ENCODE measurements at places on chromosomes 3 and 15. TPM values are rescaled to one million over a fixed set of nuclear protein-coding genes. Genes with fewer than 3 reads are reported as not detected.

DNA sequence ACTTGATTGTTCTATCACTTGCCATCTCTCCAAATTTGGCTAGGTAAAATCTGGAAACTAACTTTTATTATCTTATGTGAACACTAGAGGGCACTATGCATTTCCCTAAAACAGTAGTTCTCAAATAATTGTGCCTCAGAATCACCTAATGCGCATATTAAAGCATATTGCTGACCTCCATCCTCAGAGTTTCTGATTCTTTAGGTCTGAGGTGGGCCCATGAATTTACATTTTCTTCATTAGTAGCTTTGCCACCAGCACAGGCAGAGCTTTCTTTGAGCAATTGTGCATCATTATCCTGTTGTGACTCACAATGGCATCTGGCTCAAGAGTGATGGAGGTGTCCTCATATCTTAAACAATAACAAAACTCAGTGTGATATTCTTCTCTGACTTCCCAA lies 17.5 kb upstream of the BCHE start:
- peak; percentile 6 for DNase-seq

The C15orf62 gene
- under 0.01 TPM for total RNA-seq

DNA sequence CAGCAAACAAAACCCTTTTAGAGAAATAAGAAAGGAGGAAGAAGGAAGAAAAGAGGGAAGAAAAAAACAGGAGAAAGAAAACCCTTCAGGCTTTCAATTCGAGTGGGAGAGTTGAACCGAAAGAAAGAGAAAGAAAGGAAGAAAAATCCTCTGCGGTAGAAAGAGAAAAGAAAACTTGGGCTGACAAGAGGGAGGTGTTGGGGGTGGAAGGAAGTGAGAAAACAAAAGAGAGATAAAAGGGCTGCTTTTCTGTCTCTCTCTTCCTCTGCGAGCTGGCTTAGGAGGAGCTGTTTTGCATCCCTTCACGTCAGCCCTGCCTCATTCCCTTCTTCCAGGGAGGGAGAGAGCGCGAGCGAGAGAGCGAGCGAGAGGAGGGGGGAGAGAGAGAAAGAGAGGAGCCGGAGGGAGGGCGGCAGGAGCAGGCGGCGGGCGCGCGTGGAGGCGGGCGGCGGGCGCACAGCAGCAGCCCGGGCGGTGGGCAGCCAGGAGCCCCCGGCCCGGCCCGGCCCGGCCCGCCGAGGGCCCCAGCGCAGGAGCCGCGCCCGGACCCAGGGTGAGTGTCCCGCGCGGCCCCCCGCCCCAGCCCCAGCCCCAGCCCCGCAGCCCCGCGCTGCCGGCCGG lies at the start of gene ZNF710:
TSS of gene ZNF710 (plus strand) at position 263 of the 621 bp plus-strand sequence. CDS start 65,814 bp downstream, outside the sequence.
- peak; percentile 72 for DNase-seq

The MST1R gene
- total RNA-seq: 0.32 TPM
